Right cardiac atrium (tissue), 5 donors: ENCODE measurements at places on chromosomes 1 and 21.
A peak's percentile ranks its signal among the peaks of the same experiment; 100 is the strongest.

- no peak for DNase-seq
Measured at GRCh38 chr1:151733126-151733525, 11.8 kb downstream of the RIIAD1 start.

- peak; percentile 82 for DNase-seq
Measured at GRCh38 chr1:21323091-21323490, 32.8 kb upstream of the ECE1 start.

DNA sequence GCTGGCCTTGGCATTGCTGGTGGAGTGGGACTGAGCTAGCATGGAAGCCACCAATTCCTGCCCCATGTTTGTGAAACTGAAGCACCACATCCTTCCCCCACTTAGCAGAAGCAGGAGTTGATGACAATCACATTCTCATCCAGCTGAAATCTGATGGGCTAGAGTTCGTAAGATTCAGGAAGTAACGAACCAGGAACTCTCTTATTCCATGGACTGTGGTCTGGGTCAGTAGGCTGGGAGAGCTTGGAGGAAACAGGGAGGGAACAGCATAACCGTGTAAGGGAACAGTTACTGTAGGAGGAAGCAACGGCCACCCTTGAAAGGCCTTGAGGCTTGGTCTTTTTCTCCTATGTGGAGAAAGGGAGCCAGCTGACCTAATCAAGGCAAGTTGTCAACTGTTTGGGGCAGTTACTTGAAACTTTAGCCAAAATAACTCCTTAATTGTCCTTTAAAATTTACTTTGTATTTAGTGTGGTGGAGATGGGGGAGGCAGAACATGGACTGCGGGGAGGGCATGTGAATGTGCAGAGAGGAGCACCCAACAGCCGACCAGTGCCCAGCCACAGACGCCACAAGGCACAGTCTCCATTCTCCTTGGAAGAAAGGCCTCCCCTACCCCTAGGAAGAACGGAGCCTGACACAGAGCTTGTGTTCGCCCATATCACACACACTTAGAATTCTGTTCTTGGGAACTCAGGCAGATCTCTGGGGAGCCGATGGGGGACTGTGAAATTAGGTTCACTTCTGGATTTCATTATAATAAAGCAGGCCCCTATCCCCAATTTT, 2.0 kb upstream of the COQ8A start:
- DNase-seq = no peak

DNA sequence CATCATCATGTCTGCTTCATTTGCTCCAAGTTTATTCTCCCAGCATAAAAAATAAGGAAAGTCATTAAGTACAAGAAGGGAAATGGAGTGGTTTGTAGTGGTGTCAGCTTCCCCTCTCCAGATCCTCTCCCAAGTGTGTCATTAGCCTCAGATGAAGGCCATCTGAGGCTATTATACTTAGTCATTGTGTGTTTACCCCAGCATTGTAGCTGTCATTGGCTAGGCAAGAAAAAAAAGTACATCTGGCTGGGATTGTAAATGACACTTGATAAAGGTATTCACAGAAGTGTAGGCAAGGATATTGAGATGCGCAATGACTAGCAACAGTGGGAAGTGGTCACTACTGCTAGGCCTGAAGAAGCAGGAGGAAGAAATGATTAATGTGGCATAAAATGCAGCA, 316.9 kb upstream of the SGIP1 start:
- no peak for DNase-seq
